Upper lobe of left lung (tissue), 6 donors: ENCODE measurements at places on chromosomes 1 and 21. TPM values are rescaled to one million over a fixed set of nuclear protein-coding genes. Genes with fewer than 3 reads are reported as not detected.

Gene ARHGEF16
- total RNA-seq: 13.1 TPM

DNA sequence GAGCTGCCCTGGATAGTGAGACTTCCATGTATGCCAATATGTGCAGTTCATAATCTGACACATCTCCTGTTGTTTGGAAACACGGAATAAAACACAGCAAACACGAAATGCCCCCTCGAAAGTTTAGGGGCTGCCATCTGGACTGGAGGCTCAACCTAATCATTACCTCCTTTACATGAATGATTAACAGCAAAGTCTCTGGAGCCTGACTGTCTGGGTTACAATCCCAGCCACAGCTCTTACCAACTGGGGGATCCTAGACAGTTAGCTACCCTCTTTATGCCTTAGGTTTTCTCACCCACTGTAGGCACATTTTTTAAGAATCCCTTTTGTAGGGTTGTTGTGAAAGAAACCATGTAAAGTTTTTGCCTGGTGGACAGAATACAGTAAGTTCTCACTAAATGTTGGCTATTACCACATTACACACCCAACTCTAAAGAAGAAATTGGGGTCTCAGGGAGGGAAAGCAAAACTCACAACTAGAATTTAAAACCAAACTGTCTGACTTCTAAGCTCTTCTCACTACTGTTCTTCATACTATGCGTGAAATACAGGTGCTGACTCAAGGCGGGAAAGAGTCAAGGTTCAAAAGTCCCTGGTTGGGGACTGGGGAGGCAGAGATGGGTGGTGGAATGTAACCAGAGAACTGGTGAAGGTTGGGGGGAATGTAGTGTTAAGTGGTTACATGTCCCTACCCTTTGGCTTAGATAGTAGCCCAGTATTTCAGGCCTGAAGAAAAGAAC lies 24.2 kb downstream of the CYP4A22 start:
- H3K4me3 ChIP-seq: no peak overlapping the region
- H3K36me3 ChIP-seq: no peaks in the 10 kb centered on the region

DNA sequence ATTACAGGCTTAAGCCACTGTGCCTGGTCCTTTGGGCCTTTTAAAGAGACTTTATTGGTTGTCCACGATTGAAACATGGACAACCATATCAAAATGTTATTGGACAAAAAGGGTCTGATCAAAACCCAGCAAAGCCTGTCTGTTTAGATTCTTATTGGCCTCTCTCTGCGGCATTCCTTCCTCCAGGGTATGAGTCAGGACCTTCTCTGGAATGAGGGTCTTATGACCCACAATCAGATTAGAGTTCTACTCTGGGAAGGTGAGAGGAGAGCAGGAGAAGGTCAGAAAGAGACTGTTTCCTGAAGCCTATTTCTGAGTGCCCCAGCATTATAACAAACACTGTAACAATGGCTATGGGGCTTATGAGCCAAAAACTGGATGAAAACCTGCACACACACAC lies 7.9 kb downstream of the LURAP1 start:
- no peaks in the 10 kb centered on the region for H3K27me3 ChIP-seq
- H3K4me3 ChIP-seq: no peak overlapping the region
- H3K4me1 ChIP-seq: no peaks in the 10 kb centered on the region
- no peak for DNase-seq
- H3K27ac ChIP-seq: no peak overlapping the region
- H3K36me3 ChIP-seq: no peaks in the 10 kb centered on the region

GRCh38 chr1:6246497-6247467 lies 2.8 kb downstream of the HES3 start:
- DNase-seq: peak; percentile 90
- H3K27me3 ChIP-seq: peaks cover 25% of the 10 kb centered on the region
- no peak overlapping the region for H3K4me3 ChIP-seq
- no peaks in the 10 kb centered on the region for H3K36me3 ChIP-seq
- H3K27ac ChIP-seq: no peak overlapping the region

Gene AQP10
- total RNA-seq: 0.15 TPM

GRCh38 chr1:93690341-93690740 lies 8.7 kb upstream of the BCAR3 start:
- H3K27ac ChIP-seq: no peak overlapping the region
- no peaks in the 10 kb centered on the region for H3K27me3 ChIP-seq
- no peaks in the 10 kb centered on the region for H3K36me3 ChIP-seq
- H3K4me1 ChIP-seq: peaks cover 25% of the 10 kb centered on the region
- DNase-seq: no peak

DNA sequence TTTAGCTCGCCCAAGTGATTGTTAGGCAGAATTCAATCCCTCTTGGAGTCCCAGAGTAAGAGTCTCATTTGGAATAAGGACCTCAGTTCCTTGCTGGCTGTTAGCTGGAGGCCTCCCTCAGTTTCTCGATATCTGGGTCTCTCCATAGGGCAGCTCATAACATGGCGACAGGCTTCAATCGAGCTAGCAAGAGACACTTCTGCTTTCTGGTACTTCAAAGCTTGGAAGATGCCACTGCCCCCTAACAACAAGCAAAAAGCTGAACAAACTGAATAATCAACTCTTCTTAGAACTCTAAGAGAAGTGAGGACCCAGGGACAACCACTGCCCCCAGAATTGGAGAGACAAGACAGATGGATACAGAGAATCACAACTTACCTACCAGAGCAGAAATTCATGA lies 86.2 kb downstream of the TEX35 start:
- no peak for DNase-seq
- H3K27me3 ChIP-seq: no peaks in the 10 kb centered on the region
- no peak overlapping the region for H3K4me3 ChIP-seq
- H3K27ac ChIP-seq: no peak overlapping the region

Gene CFAP141
- total RNA-seq: not detected

GRCh38 chr1:42422737-42423136 lies 33.1 kb downstream of the ZMYND12 start:
- DNase-seq: no peak
- no peaks in the 10 kb centered on the region for H3K4me1 ChIP-seq
- no peak overlapping the region for H3K27ac ChIP-seq
- H3K4me3 ChIP-seq: no peak overlapping the region
- no peaks in the 10 kb centered on the region for H3K36me3 ChIP-seq

DNA sequence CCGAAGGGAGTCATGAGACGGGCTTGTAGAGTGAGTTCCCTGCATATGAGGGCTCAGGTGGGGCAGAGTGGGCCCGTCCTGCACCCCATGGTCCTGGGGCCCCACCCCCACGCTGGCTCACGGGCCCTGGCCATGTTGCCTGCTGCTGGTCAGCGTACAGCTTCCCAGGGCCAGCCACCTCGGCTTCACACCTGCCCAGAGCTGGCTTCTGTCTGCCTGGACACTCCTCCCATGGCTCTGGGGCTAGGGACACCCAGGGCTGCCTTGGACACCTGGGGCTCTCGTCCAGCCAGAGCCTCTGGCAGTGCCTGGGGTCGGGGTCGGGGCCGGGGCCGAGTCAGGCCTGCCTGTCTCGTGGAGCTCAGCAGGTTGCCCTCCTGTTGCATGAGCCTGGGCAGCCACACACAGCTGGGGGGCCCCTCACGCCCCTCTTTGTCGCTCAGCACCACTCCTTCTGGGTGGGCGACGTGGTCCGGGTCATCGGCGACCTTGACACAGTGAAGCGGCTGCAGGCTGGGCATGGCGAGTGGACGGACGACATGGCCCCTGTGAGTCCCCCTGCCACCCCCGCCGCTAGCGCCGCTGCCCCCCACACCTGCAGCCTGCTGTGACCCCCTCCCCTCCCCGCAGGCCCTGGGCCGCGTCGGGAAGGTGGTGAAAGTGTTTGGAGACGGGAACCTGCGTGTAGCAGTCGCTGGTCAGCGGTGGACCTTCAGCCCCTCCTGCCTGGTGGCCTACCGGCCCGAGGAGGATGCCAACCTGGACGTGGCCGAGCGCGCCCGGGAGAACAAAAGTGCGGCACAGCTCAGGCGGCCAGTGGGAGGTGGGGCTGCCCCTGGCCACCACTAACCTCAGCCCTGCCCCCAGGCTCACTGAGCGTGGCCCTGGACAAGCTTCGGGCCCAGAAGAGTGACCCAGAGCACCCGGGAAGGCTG lies 5.5 kb upstream of the MMP23B start:
- H3K4me1 ChIP-seq: peaks cover 23% of the 10 kb centered on the region
- peaks cover 11% of the 10 kb centered on the region for H3K27me3 ChIP-seq
- no peak overlapping the region for H3K27ac ChIP-seq
- H3K36me3 ChIP-seq: no peaks in the 10 kb centered on the region

- DNase-seq: peak; percentile 78
- peaks cover 69% of the 10 kb centered on the region for H3K4me1 ChIP-seq
- no peak overlapping the region for H3K4me3 ChIP-seq
- H3K27ac ChIP-seq: peak overlapping the region; percentile 85
- no peaks in the 10 kb centered on the region for H3K27me3 ChIP-seq
- H3K36me3 ChIP-seq: peaks cover 15% of the 10 kb centered on the region
Observed at GRCh38 chr1:31587720-31588423, 11.6 kb downstream of the TINAGL1 start.

DNA sequence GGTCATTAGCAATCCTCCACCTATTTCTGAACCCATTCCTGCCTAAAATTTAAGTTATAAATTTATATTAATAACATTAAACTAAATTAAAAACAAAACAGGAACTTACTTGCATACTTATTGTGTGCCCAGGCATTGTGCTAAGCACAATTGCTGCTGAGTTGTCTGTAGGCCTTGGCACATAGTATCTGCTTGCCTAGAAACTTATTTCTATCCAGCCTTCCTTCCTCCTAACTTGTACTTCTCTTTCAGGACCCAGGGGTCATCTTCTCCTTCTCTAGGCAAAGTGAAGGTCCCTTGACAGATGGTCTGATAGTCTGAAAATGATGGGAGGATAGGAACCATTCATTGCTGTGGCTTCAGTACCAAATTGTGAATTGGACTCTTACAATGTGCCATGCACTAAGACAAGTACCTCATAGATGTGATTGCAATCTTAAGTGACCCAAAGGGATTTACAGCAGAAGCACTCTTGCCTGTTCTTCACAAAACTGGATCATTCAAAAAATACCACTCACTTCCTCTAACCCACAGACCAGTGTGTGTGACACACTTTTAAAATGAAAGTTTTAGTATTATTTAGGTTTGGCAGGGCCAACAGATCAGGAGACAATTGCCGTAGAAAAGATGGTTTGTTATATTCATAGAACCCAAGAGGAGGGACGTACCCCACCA lies 10.3 kb upstream of the CD101 start:
- peak overlapping the region; percentile 73 for H3K27ac ChIP-seq
- H3K36me3 ChIP-seq: no peaks in the 10 kb centered on the region
- no peak overlapping the region for H3K4me3 ChIP-seq
- H3K27me3 ChIP-seq: no peaks in the 10 kb centered on the region
- H3K4me1 ChIP-seq: peaks cover 4% of the 10 kb centered on the region

Gene PHLDA3
- total RNA-seq: 109 TPM

- no peaks in the 10 kb centered on the region for H3K27me3 ChIP-seq
- no peak overlapping the region for H3K4me3 ChIP-seq
- peak; percentile 21 for DNase-seq
- no peaks in the 10 kb centered on the region for H3K36me3 ChIP-seq
Observed at GRCh38 chr21:39104911-39105310, 78.3 kb downstream of the PSMG1 start.

GRCh38 chr1:53342735-53343470 lies 15.0 kb upstream of the LRP8 start:
- no peaks in the 10 kb centered on the region for H3K4me1 ChIP-seq
- no peaks in the 10 kb centered on the region for H3K36me3 ChIP-seq
- no peak overlapping the region for H3K27ac ChIP-seq
- H3K27me3 ChIP-seq: no peaks in the 10 kb centered on the region

Gene SLC45A1
- 1.4 TPM for total RNA-seq

Gene S100A16
- total RNA-seq: 33.5 TPM
